ENCODE measurements at places on chromosomes 5 and 9.

DNA sequence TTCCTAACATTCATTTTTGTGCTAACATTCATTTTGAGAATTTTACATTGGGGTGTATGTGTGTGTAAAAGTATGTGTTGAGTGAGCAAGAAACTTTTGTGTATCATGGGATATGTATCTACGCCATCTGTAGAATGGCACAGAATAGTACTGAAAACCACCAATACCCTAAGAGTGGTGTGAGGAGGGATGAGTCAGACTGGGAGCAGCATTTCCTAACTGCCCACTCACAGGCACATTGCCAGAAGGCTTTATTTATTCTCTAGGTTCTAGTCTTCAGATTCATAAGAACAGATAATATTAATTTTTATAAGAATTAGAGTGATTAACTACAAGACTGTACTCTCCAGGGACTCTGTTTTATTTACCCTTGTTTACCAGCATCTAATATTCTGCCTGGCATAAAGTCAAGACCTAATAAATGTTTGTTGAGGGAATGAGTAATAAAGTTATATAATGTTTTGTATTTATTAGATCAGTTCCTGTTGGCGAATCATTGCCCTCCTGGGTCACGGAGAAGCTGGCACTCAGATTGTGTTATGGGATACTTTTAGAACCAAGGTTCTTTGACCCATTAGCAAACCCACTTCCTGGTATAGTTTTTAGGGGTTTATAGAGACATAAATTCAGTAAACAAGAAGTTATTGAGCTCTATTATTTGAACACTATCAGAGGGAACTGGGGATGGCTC, 159.1 kb upstream of the PPP2R2B start:
- no peak for DNase-seq

GRCh38 chr9:2761424-2761823, 44.1 kb downstream of the KCNV2 start:
- DNase-seq = no peak

GRCh38 chr5:145847499-145848497, 12.7 kb upstream of the PRELID2 start:
- DNase-seq = no peak

DNA sequence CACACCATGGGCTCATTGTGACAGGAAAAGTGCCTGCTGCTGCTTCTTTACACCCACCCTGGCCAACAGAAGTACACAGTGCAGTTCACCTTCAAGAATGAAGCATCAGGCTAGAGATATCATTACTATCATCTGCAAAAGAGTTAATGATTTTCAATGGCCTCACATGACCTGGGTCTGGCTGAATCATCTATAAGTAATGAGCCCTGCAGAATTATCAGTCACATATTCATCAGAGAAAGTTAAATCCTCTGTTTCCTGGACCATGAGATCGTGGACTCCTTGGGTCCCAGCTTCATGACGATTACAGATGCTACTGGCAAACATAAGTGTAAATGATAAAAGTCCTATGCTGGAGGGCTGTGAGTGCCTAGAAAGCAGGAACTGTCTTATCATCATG, 8.3 kb downstream of the BAG1 start:
- DNase-seq = no peak

- no peak for DNase-seq
Measured at GRCh38 chr5:35830587-35830986, 26.1 kb upstream of the IL7R start.

DNA sequence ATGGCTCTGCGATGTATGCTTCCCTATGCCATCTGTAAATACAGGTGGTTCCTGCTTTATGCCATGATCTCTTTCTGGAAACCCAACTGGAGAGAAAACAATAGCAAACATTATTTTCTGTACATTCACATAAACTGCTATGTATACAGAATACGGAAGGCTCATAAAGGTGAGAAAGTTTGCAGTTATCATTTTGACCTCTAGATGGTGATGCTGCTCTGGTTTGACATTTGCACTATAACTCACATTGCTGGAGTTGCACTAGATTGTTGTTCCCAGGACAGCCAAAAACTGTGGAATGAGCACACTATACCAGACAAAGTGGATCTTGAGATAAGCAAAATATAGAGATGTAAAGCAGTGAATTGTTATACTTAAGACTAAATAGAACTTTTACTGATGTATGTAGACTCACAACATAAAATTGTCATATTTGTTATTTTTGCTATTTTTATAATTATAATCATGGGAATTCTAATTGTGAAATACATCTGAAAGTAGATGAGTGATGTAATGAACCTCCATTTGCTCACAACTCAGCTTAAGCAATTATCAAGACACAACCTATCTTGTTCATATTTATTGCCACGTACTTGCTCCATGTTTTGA, 246.5 kb downstream of the PTPRD start:
- DNase-seq = no peak

DNA sequence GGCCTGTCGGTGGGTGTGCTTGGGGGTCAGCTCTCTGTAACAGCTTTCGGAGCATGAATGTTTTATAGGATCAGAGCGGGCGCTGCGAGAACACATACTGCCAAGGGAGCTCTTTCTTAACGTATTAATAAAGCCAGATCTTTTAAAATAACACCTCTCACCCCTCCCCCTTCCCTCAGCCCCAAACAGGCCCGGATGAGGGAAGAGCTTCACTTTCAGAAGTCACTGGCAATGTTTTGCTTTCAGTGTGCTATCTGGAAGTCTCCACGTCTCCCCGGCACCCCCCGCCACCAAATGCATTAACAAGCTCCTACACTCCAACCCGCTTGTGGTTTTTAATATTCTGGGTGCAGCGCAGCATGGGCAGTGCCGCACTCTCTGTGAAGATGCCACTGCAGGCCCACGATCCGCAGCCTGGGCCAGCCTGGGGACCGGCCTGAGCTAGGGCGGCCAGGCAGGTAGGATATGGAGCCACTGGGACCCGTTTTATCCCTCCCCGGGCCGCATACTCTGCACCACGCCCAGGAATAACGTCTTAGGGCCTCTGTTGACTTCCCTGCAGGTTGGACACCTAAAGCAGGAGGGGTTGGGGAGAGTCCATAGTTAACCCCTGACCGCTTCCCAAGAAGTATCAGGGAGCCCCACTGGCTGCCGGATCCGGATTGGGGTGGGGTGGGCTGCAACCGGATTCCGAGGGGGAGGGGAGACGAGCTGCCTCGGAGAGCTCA, 12.6 kb downstream of the NR2F1 start:
- DNase-seq = no peak

DNA sequence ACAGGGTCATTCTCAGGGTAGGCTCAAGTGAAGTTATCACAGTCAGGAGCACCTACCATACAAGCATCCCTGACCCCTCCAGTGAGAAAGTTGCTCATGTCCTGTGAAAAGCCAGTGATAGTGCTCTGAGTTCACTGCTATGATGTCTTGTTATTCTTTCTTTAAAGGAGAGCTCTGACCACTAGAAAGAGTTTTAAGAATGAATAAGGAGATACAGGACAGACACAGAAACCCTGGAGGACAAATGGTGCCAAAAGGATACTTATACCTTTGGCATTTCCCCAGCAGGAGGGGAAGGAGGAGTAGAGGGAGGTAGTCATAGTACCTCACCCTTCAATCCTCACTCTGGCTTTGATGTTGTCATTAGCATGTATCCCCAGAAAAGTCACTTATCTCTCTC, 84.0 kb upstream of the AGXT2 start:
- no peak for DNase-seq

- peak; percentile 12 for DNase-seq
Measured at GRCh38 chr9:15513335-15513734, 2.6 kb upstream of the PSIP1 start.

- DNase-seq = no peak
Measured at GRCh38 chr9:77125665-77126064, 51.7 kb upstream of the VPS13A start.

DNA sequence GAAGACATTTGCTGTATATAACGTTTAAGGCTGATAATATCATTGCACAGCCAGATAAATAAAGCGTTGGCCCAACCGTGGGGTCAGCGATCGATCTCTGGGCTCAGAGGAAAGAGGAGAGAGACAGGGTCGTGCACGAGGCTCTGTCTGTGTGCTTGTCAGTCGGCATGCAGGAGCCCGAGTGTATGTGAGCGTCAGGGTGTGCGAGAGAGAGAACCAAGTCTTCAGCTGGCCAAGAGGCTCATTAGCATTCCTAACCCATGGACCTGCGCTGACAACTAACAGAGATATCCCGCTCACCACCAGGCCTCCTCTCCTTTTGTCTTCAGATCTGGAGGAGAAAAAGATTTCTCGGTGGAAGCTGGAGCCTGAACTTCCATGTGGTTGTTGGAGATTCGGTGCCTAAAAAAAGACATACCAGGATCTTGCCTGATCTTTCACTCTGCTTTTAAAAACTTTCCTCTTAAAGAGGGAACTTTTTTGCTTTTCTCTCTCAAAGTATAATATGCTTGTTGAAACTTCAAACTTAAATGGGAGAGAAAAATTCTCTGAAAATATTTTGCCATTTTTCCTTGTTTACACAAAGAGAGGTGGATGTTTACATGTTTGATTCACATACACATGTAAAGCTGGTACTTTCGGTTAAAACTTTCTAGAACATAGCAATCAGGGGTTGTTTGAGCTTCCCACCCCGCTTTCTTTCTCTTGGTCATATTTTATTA, 16.5 kb downstream of the NR2F1 start:
- no peak for DNase-seq

DNA sequence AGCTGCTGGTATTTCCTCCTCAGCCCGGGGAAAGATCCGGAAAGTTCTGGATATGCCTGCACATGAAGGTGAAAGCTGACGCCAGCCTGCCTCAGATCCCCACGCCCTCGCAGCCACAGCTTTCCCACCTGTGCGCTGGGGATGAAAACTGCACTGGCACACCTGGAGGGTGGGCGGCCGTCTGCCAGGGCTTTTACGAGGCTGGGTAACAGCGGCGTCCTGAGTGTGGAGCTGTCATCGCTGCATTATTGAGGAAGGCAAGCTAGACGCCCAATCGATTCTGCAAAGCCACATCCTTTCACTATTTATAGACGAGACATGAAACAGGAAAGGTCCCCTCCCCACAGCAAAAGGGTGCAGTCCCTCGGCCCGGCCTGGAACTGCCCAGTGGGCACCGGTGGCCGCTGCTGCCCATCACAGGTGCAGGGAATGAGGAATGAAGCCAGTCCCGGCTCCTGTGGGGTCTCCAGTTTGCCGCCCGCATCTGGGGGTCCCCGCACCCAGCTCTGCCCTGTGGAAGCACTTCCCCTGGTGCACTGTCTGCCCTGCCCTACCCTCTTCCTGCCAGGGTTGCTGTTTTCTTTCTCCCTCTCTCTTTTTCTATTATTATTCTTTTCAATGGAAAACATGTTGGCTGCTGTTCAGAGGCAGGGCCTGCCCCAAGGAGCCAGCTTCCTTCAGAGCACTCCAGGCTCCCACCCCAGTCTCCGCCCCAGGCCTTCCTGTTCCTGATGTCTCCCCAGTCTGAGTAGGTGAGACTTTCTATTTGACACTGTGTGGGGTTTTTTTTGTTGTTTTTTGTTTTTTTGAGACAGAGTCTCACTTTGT, 7.0 kb downstream of the NOTCH1 start:
- DNase-seq = peak; percentile 81

GRCh38 chr9:96156171-96156974, 145.6 kb downstream of the HSD17B3 start:
- no peak for DNase-seq

- DNase-seq = no peak
Measured at GRCh38 chr5:20331826-20332225, 343.8 kb upstream of the CDH18 start.

Data from stimulated activated CD4-positive, alpha-beta T cell treated with anti-CD3 and anti-CD28 coated beads, Interleukin-2, amount 100 ng/mL, for 24 hours (primary cell).